DMS79 (cell line): ENCODE measurements at places on chromosomes 16 and 17.

- peak; percentile 20 for DNase-seq
Observed at GRCh38 chr16:19410435-19411171, 7.1 kb upstream of the TMC5 start.

DNA sequence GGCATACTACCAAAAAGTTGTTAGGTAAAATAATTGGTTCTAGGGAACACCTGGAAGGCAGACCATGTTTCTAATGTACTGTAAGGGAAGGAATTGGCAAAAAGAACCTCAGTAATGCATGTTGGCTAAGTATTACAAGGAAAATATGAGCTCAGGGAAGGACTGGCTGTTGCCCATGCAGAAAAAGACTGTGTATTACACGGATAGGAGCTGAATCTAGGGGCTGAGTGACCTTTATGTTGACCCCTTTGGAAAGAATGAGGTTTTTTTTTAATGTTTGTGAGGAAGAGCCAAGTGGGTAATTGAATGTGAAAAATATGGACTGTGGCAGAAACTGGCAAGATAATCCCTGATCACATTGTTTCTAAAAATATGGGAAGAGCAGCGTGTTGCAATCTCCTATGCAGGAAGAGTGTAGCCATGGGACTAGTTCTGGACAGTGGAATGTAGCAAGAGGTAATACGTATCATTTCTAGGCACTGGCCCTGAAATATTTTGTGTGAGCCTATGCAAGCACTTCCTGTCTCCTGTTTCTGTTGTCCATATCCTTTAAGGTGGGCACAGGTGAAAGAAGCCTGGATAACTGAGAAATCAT lies 95.1 kb upstream of the CNTNAP4 start:
- no peak for DNase-seq

GRCh38 chr17:51159604-51160003 lies 6.2 kb downstream of the NME1 start:
- DNase-seq, result no peak

DNA sequence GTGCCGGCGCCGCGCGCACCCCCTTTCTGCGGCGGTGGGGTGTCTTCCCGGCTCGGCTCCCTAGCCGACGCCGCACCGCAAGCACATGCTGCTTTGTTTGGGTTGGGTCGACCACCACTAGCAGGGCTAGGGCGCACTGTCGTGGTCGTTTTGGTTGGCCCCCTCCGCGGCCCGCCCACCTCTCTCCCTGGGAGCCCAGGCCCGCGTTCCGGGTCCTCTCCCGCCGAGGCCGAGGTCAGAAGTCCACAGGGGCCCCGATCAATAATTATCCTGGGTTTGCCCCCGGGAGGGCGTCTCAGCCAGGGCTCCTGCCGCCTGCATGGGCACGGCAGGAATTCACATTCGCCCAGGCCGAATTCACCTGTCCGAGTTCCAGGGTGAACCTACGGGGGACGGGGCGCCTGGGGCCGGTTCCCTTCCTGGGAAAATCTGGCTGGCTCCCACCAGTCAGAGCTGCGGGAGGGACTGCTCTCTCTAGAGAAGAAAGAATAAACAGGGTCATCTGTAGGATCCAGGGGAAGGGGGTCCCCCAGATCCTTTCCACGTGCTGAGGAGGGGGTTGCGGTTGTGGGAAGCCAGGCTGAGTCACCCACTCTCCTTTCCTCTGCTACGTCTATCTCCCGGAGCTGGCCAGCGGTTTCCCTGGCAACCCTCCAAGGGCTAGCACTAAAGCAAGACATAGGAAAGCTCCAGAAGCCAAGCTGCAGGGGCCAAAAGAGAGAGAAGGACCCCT lies 584 bp upstream of the STAT5B start:
- peak; percentile 38 for DNase-seq

DNA sequence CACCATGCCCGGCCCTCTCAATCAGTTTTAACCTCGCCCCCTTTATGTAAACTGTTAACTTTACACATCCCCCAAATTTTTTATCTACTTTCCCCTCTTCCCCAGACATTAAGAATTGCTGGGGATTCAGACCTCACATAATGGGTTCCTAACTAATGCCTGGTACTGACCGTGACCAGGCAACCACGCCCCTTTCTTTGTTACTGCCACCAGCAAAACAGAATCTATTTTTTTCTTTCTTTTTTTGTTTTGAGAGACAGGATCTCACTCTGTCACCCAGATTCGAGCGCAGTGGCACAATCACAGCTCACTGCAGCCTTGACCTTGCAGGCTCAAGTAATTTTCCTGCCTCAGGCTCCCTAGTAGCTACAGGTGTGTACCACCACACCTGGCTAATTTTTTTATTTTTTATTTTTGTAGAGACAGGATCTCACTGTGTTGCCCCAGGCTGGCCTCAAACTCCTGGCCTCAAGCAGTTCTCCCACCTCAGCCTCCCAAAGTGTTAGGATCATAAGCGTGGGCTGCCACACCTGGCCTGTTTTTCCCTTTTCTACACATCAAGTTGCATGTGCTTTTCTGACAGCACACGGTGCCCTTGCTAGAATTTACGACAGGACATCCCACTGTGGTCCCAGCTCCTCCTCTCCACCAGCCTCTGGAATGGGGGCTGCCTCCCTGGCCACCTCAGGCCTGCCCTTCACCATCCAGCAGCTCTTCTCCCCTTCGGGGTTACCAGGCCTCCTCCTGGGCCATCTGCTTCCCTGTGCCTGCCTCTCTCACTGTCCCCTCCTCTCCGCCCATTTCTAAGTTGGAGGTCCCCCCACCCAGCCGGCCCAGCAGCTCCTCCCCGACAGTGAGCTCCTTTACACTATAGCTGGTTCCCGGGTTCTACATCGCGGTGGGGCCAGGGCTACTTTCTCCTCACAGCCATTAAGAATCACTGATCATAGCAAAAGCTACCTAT lies 10.8 kb downstream of the CPNE2 start:
- DNase-seq, result no peak

DNA sequence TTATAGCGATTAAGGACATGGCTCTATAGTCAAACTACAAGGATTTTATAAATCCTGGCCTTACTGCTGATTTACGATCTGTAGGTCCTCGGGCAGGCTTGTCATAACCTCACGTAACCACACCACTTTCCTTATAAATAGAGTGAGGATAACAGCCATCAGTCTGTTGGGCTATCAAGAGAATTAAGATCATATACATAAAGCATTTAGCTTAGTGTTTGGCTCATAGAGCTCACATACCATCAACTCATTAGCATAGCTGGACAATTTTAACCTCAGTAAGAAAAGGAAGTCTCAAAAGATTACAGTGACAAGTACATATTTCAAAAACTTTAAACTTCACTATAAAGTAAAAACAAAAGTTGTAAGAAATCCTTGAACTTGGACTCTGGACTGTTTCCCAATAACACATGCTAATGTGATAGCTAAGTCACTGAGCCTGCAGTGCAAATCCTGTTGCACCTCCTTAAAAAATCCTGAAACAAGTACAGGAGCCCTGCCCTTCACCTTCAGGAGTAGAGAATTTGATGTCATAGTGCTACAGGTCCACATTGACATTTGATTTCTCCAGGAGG lies 20.8 kb upstream of the CLEC3A start:
- DNase-seq, result no peak

GRCh38 chr17:32239456-32239855 lies 26.2 kb upstream of the RHBDL3 start:
- DNase-seq, result no peak

DNA sequence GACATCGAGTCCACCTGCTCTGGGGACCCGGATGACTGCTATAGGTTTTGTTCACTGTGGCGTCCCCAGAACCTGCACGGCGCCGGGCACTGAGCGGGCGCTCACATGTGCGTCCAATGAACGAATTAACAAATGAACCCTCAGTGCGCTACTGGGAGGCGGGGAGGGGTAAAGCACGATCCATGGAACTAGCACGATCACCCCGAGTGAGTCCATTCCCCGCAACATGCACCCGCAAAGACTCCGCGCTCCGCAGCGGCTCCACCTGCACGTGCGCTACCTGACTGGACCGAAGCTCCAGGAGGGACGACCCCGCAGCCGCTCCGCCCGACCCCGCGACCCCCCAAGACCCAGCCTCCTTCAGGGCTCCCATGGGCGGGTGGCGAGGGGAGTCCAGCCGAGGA lies 491 bp downstream of the TRAP1 start:
- peak; percentile 24 for DNase-seq

GRCh38 chr17:33086041-33086440 lies 94.4 kb downstream of the SPACA3 start:
- DNase-seq, result no peak

- no peak for DNase-seq
Observed at GRCh38 chr16:78386557-78387324, 287.3 kb downstream of the WWOX start.

DNA sequence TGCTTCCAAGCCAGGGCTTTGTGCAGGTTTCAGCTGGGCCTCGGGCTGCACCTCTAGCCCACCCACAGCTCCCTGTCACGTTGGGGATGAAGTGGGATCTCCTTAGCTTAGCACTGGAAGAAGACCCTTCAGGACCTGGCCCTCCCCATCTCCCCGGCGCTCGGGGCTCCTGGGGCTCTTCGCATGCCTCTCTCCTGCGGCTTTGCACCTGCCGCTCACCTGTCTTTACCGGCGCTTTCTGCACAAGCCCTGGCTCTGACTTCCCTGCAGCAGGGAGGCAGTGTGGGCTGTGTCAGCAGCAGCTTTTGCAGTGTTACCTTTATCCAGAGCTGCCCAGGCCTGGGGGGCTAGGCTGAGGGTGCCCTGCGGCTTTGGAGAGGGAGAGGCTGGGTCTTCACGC lies 52.3 kb downstream of the NT5M start:
- peak; percentile 55 for DNase-seq

GRCh38 chr17:68441070-68441770 lies 16.1 kb downstream of the WIPI1 start:
- DNase-seq, result no peak

- no peak for DNase-seq
Observed at GRCh38 chr16:85492295-85492864, 120.7 kb upstream of the GSE1 start.

DNA sequence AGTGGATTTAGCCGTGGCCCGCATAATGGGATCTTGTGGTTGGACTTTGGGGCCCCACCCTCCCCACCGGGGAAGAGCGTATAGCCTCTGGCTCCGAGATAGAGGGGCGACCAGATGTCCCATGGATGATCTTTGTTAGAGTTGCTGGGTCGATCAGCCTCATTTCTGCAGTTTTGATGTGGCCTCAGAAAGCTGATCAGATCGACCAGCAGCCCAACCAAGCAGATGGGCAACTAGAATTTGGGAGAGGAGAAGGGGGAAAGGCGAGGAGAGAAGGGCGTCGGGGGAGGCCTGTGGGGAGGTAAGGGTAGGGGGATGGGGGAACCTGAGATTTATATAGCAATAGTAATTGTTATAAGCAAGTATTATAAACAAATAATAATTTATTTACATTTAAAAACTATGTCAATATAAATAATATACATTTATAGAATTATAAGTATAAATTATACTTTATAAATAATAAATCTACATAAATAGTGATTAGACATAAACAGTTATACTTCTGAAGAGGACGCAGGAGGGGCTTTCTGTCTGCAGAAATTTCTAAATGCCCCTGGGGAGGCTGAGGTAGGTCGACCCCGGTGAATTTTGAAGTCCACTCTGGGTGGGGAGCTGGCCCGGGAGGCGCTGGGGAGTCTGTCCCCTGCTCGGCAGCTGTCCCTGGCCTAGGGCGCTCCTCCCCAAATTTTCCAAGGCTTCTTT lies 136.3 kb downstream of the KCNJ12 start:
- DNase-seq, result no peak

DNA sequence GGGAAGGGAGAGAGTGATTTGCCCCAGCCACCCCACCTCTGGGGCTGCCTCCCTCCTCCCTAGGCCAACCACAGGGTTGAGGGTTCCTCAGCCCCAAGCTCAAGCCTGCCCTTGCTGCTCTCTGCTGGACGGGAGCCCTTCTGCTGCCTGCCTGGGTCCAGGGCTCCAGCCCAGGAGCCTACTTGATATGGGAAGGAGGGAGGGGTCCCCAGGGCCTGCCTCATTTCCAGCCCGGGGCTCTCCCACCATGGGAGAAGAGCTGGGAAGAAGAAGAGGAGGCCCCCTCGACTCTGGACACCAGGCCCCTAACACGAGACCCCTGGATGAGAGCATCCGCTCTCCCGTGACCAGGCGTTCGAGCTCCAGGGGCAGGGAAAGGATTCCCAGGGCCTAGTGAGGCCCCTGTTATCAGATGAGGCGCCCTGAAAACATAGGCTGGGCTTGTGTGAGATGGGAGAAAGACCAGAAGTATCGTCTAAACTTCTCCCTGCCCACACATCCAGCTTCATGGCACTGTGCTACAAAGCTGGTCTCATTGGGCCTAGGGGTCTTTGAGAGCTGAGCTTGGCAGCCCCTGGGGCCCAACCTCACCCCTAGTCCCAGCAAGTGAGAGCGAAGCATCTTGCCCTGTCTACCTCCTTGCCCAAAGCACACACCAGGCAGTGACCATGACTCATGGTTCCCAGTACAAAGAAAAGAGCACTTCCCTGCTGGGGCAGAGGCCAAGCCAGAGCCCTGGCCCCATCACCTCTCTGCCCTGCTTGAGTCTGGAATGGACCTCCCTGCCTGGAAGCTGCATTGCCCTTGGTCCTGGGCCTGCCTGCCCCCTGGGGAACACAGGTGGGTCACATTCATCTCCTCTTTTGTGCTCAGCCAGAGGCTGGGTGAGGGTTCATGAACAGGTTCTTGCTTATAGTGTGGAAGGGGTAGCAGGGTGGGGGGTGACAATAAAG lies 987 bp downstream of the SLC16A5 start:
- no peak for DNase-seq

DNA sequence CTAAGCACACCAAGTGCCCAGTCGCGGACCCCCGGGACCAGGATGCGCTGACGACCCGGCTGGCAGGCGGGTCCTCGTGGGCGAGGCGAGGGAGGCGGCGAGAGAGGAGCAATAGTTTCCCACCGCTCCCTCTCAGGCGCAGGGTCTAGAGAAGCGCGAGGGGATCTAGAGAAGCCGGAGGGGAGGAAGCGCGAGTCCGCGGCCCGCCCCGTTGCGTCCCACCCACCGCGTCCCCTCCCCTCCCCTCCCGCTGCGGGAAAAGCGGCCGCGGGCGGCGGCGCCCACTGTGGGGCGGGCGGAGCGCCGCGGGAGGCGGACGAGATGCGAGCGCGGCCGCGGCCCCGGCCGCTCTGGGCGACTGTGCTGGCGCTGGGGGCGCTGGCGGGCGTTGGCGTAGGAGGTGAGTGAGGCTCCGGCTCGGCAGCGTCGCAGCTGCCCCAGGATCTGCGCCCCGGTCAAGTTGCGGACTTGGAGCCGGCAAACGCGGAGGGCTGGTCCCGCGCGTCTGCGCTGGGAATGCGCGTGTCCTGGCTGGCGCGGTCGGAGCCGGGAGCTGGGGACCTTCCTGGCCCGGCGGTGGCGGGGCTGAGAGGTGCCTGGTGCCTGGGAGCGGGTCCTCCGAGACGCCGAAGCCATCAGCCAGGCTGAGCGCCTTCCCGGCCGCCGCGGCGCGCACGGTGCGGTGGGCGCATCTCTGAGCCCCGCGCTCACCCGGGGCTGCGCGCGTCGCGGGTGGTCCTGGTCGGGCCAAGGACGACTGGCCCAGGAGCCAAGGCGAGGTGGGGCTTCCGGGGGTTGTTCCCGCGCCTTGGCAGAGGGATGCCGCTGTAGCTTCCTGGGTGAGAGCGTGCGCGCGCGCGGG lies at the start of gene ITGB3:
ITGB3 (plus strand) TSS at position 287 of the 862 bp plus-strand sequence; CDS start at position 322, 35 bp downstream.
- peak; percentile 29 for DNase-seq

- no peak for DNase-seq
Observed at GRCh38 chr16:10638101-10638500, 56.6 kb downstream of the TEKT5 start.

- DNase-seq, result no peak
Observed at GRCh38 chr16:77833921-77834634, 45.7 kb downstream of the VAT1L start.
